ENCODE measurements at places on chromosomes 16 and 17. TPM values are rescaled to one million over a fixed set of nuclear protein-coding genes. Genes with fewer than 3 reads are reported as not detected.

The IRF8 gene
- total RNA-seq: not detected

The REXO5 gene
- total RNA-seq: 6.7 TPM

The MMP2 gene
- total RNA-seq: 23.1 TPM

The ENPP7 gene
- total RNA-seq: not detected

The NUBP1 gene
- total RNA-seq: 37.6 TPM

The PPM1D gene
- 19.9 TPM for total RNA-seq

DNA sequence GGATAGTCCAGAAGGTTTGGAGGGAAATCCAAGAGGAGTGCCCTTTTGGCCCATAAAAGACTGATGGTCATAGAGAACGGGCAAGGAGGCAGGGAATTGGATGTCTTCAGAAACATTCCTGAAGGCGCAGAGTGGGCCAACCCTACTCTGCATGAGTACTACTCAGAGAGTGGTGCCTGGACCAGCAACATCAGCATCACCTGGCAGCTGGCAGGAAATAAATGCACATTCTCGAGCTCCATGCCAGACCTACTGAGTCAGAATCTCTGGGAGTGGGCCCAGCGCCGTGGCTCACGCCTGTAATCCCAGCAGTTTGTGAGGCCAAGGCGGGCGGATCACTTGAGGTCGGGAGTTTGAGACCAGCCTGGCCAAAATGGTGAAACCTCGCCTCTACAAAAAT lies 27.1 kb upstream of the SLC39A11 start:
- H3K36me3 ChIP-seq: no peaks in the 10 kb centered on the region
- no peaks in the 10 kb centered on the region for H3K27me3 ChIP-seq
- H3K27ac ChIP-seq: no peak overlapping the region
- no peak overlapping the region for H3K4me3 ChIP-seq

DNA sequence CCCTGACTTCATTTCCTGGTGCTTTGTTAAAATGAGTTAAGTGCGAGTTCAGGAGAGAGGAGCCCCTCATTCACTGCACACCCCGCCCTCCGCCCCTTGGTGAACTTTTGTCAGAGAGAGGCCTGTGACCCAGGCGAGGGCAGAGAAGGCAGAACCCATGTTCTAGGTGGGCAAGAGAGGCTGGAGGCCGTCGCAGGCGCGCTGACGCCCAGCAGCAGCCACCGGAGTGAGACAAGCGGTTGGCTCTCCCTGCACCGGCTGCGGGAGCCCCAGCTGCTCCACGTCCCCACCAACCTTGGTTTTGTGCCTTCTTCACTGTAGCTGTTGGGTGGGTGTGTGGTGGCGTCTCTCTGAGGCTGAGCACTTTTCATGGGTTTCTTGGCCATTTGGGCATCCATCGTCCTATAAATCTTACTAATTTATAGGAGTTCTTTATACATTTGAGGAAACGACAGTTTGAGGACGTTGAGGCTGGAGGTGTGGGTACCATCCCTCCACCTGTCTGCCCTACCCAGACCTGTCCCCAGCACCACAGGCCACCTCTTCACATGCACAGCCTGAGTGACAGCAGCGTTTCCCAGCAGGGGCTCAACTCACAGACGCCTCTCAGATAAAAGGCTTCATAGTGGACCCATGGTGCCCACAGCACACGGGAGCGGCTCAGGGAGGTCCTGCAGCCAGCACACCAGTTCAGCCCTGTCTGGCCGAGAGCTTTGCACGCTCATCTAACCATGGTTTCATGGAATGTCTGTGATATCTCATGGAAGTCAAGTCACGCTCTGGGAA lies 45.2 kb upstream of the CBFA2T3 start:
- H3K4me3 ChIP-seq: no peak overlapping the region
- DNase-seq: no peak
- H3K27me3 ChIP-seq: no peaks in the 10 kb centered on the region
- H3K36me3 ChIP-seq: no peaks in the 10 kb centered on the region

DNA sequence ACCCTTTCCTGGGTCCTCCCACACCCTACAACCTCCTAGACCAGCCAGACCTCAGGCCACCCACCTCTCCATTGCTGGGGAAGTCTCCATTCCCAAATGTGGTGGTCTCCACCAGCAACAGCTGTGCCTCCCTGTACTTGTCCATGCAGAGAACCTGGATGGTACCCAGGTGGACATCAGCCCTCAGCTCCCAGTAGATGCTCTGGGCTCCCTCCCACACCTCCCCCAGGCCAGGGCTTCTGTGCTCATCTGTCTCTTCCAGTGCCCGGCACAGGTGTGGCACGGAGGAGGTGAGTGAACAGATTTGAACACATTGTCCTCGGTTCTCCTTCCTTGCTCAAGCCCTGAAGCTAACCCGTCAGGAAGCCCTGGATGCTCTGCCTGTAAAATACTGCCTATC lies 34.6 kb downstream of the LGALS9 start:
- no peak overlapping the region for H3K4me3 ChIP-seq
- no peak overlapping the region for H3K27ac ChIP-seq

DNA sequence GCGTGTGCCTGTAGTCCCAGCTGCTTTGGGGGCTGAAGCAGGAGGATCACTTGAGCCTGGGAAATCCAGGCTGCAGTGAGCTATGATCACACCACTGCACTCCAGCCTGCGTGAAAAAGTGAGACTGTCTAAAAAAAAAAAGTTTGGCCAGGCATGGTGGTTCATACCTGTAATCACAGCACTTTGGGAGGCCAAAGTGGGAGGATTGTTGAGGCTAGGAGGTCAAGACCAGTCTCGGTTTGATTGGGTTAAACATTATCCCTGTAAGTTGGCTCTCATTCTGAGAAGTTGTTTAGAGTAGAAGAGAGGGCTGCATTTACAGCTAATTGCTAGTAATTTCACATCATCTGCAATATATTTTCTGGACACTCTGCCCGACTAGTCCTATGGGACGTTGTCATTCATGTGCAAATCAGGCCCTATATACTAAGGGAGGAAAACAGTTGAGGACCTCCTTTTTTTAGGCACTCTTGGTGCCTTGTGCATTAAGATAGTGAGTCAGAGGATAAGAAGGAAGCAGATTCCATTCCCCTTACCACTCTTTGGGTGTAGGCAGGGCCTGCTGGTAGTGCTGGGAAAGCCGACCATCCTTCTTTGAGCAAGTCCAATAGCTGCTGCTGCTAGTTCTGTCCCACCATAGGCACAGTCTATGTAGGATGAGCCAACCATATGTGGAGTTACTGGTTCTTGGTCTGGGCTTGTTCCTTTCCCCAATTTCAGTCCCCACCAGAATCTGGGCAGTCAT lies 18.7 kb downstream of the HMOX2 start:
- no peak overlapping the region for H3K27ac ChIP-seq
- no peak overlapping the region for H3K4me3 ChIP-seq
- no peak for DNase-seq
- H3K36me3 ChIP-seq: no peaks in the 10 kb centered on the region
- no peaks in the 10 kb centered on the region for H3K4me1 ChIP-seq
- H3K27me3 ChIP-seq: no peaks in the 10 kb centered on the region

DNA sequence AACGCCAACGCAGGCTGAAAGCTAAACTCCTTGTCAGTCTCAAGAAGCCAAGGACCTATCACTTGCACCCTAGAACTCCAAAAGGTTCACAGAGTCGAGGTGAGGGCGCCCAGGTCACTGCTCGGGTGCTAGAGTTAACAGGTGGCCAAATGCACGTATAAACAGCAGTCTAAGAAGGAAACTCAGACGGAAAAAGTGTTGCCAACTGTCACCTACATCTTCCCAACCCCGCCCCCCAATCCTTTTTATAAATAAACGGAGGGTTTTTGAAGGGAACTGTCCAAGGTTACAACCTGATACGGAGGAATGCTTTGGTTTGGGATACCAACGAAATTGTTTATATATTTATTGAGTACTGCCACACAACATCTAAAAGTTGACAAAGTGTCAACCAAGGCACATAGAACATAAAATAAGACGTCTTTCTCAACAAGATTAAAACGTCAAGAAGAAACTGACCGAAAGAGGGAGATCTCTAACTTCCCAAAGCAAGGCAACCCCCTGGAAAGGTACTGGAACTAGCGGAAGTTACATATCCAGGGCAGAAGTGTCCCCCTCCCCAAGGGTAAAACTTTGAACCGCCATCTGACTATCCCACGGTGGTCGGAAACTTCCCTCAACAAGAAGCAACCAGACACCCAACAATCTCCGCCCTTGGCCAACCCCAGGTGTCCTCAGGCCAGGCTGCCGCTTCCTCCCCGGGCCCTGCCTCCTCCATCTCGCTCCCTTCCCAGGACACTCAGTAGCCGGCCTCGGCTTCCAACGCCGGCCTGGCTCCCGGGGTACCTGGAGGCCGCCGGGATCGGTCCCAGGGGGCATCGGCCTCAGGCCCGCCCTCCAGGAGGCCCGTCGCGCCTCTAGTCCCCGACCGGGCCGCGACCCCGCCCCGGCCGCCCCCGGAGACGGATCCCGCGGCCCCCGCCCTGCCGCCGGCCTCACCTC lies 982 bp downstream of the SPAG9 start:
- no peaks in the 10 kb centered on the region for H3K4me1 ChIP-seq
- peak; percentile 77 for DNase-seq
- H3K27me3 ChIP-seq: no peaks in the 10 kb centered on the region
- H3K27ac ChIP-seq: no peak overlapping the region

DNA sequence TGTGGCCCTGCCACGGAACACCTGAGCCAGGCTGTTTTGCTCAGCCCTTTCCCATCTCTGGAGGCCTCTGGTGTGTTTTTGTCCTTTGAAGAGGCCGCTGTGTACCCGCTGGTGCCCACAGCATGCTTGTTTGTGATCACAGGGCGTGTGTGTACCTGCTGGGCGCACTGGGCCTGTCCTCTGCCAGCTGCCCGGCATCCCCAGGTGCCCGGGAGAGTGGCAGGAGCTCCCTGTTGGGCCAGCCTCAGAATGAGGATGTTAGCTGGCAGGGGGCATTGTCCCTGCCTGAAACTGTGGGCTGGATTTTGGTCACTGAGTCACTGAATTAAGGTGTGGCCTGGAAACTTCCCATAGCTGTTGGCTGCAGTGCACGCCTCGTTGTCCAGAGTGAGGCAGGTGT lies 31.1 kb downstream of the BAIAP2 start:
- H3K27me3 ChIP-seq: no peaks in the 10 kb centered on the region
- H3K27ac ChIP-seq: no peak overlapping the region
- no peaks in the 10 kb centered on the region for H3K36me3 ChIP-seq
- no peak overlapping the region for H3K4me3 ChIP-seq

- H3K27me3 ChIP-seq: no peaks in the 10 kb centered on the region
- H3K4me3 ChIP-seq: no peak overlapping the region
- no peaks in the 10 kb centered on the region for H3K4me1 ChIP-seq
- no peak for DNase-seq
- no peak overlapping the region for H3K27ac ChIP-seq
- peaks cover 24% of the 10 kb centered on the region for H3K36me3 ChIP-seq
These were observed 28.9 kb downstream of the ZDHHC7 start for GRCh38 chr16:84982434-84982833.

- no peaks in the 10 kb centered on the region for H3K36me3 ChIP-seq
- no peaks in the 10 kb centered on the region for H3K4me1 ChIP-seq
- H3K27ac ChIP-seq: no peak overlapping the region
- DNase-seq: no peak
These were observed 9.1 kb upstream of the CRISPLD2 start for GRCh38 chr16:84810518-84811273.

DNA sequence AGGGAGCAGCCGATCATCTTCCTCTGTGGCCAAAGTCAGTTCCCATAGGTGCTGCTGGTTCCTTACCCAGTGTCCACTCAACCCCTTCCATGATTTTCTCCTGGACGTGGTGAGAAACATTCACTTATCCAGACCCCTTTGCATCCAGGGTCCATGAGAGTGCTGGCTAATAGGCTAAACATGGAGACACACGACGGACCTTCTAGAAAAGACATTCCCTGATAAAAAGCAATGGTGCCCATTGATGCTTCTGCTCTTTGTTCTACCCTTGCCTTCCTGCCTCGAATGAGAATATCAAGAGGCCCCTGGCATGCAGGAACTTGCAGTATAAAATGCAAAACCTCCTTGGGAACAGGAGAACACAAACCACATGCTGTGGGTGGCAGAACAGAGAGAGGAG lies 2.3 kb downstream of the TEKT5 start:
- H3K4me3 ChIP-seq: no peak overlapping the region
- no peak for DNase-seq
- no peaks in the 10 kb centered on the region for H3K36me3 ChIP-seq
- no peak overlapping the region for H3K27ac ChIP-seq

- DNase-seq: no peak
- H3K27me3 ChIP-seq: no peaks in the 10 kb centered on the region
- H3K4me1 ChIP-seq: no peaks in the 10 kb centered on the region
- H3K4me3 ChIP-seq: no peak overlapping the region
These were observed 20.4 kb downstream of the MIEF2 start for GRCh38 chr17:18280766-18281371.

GRCh38 chr17:49468811-49469385 lies 26.2 kb upstream of the NGFR start:
- H3K36me3 ChIP-seq: no peaks in the 10 kb centered on the region
- H3K4me3 ChIP-seq: no peak overlapping the region
- peaks cover 8% of the 10 kb centered on the region for H3K4me1 ChIP-seq
- peaks cover 4% of the 10 kb centered on the region for H3K27me3 ChIP-seq
- H3K27ac ChIP-seq: no peak overlapping the region

DNA sequence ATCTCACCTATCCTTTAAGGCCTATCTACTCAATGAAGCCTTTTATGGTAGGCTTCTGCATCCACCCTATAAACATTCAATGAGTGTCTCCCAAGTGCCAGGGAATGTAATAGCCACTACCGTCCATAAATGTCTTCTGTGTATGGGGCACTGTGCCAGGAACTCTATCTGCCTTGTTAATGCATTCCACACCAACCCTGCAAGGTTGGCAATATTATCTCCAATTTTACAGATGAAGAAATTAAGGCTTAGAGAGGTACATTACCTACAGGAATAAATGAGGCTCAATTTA lies 20.0 kb downstream of the MAP3K14 start:
- no peaks in the 10 kb centered on the region for H3K36me3 ChIP-seq
- no peak for DNase-seq
- no peak overlapping the region for H3K27ac ChIP-seq
- H3K27me3 ChIP-seq: no peaks in the 10 kb centered on the region

- no peak overlapping the region for H3K27ac ChIP-seq
- DNase-seq: no peak
- no peaks in the 10 kb centered on the region for H3K27me3 ChIP-seq
- no peaks in the 10 kb centered on the region for H3K4me1 ChIP-seq
These were observed 40.7 kb upstream of the DOC2B start for GRCh38 chr17:222172-222571.

DNA sequence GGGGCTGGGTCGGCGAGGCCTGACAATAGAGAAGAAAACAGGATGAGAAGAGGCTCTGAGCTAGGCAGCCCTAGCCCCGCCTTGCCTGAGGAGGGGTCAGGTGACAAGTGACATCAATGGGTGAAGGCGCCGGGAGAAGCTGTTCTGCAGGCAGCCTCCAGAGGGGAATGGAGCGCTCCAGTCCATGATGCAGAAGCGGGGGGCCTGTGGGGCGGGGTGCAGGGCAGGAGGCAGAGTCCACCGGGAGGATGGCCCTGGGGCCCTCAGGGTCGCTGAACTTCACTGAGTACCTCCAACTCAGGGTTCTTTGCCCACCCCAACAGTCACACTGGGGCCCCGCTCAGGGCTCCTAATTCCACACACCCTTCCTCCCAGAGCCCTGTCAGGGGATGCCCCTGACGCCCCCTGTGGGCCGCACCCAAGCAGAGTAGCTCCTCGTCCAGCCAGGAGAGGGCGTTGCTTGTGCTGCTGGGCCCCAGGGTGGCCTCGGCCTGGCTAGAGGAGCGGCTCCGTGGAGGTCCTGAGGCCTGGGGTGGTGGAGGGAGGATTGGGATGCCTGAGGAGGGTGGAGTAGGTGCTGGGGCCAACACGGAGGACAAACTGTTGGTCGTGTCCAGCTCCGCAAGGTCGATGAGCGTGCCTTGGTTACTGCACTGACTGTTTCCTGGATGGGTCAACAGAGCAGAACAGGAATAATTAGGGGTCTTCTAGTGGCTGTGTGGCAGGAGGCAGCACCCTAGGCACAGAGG lies 20.8 kb downstream of the GGA3 start:
- H3K27ac ChIP-seq: no peak overlapping the region
- H3K4me1 ChIP-seq: no peaks in the 10 kb centered on the region
- peaks cover 82% of the 10 kb centered on the region for H3K36me3 ChIP-seq
- no peaks in the 10 kb centered on the region for H3K27me3 ChIP-seq
